Panc1 (cell line): ENCODE measurements at places on chromosomes 4 and X. TPM values are rescaled to one million over a fixed set of nuclear protein-coding genes. Genes with fewer than 3 reads are reported as not detected.

Gene SPIN2B
- total RNA-seq = 8.3 TPM

GRCh38 chr4:6322761-6323566, 53.3 kb downstream of the WFS1 start:
- no peak for DNase-seq

GRCh38 chr4:187972135-187972534, 23.4 kb upstream of the ZFP42 start:
- no peak for DNase-seq

Gene FDCSP
- total RNA-seq = not detected

- DNase-seq = no peak
Measured at GRCh38 chr4:76407440-76408119, 13.4 kb downstream of the CCDC158 start.

DNA sequence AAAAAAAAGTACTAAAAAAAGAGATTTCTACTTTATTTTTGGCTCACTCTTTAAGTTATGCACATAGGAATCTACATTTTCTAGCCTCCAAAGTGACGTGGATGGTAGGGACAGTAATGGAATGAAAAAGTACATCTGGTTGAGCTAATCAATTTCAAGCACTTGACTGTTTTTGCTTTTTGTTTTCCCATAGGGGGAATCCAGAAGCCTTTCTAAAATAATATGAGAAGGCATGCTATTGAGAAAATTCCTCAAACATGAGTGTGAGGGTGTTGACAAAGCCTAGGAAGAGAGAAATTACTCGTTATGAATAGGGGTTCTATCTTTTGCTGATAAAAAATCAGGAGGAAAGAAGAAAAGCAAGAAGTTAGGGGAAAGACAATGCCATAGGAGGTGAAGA, 242.5 kb upstream of the PUDP start:
- DNase-seq = no peak

DNA sequence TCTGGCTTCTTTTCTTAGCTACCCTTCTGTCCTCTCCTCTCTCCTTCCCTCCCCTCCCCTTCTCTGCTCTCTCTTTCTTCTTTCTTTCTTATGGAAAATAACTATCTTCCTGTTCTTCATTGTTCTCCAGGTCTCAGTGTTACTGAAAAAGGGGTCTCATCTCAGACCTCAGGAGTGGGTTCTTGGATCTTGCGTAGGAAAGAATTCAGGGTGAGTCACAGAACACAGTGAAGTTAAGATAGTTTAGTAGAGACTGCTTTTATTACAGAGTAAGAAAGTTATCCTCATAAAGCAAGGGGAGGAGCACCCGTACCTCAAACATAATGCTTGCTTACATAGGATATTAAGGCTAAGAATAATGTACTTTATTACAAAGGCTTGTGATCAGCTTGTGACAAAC, 31.8 kb upstream of the CWH43 start:
- no peak for DNase-seq

Gene TRPC5OS
- not detected for total RNA-seq

Gene COMMD8
- 22.0 TPM for total RNA-seq

GRCh38 chrX:2478546-2479419, 22.0 kb downstream of the DHRSX start:
- no peak for DNase-seq

- DNase-seq = no peak
Measured at GRCh38 chrX:11893933-11894710, 136.1 kb downstream of the MSL3 start.

DNA sequence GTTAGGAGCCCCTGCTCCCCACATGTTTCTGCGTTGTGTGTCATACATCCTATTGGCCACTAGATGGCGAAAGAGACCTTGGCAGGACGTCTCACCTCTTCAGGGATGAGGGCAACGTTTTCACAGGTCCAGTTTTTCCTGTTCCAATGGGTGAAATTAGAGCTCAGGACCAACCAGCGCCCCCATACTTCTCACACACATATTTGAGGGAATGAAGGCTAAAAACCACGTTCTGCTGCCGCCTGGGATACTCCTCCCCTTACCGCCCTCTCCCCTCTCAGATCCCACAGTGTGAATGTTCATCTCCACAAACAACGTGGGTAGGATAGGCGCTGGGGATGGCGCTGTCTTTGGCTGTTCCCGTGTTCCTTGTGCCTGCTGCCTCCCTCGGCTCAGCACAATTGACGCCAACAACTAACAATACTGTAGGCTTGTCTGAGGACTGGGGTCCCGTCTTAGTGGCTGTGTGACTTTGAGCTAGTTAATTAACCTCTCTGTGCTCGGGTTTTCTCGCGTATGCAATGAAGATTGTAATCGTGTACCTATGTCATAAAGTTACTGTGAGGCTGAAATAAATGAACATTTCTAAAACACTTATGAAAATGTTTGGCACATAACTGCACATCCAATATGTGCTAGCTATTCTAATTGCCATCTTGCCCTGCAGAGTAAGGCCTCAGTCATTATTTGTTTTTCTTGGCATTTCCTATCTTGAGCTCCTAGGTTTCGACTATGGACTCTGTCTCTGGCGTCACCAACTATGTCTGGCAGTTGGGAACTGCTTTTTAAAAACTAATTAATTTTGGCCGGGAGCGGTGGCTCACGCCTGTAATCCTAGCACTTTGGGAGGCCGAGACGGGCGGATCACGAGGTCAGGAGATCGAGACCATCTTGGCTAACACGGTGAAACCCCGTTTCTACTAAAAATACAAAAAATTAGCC, 181.3 kb upstream of the STK26 start:
- DNase-seq = no peak

- no peak for DNase-seq
Measured at GRCh38 chrX:51459125-51459524, 37.3 kb downstream of the NUDT11 start.

GRCh38 chr4:83348074-83348473, 13.4 kb upstream of the HPSE start:
- no peak for DNase-seq

DNA sequence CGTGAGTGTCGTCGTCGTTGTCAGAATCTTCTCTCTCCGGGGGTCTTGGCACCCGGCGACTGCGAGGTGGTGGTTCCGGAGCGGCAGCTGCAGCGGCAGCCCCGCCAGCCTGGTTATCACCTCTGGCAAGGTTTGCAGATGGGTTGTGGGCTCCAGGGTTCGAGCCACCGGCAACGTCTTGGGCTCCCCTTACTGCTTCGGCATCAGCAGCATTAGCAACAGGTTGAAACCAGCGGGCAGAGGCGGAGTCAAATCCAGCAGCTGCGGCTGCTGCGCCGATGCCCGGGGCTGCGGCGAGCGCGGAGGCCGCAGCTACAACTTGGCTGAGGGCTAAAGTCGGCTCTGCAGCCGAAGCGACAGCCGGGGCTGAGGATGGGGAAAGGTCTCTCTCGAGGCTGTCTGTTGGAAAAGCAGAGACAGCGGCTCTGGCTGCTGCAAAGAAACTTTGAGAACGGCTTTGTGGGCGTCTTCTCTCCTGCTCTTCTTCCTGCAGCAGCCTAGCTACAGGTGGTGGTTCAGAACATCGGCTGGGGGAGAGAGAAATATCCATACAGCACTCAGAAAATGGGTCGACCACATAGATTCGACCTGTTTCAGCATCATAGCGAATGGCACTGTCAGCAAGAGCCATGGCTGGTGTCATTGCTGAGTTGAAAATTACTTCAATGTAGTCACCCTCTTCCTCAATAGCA, 3.6 kb downstream of the IRS4 start:
- DNase-seq = no peak

Gene HSFX1
- 1.0 TPM for total RNA-seq

- no peak for DNase-seq
Measured at GRCh38 chr4:82421796-82422560, 8.3 kb downstream of the HNRNPDL start.

DNA sequence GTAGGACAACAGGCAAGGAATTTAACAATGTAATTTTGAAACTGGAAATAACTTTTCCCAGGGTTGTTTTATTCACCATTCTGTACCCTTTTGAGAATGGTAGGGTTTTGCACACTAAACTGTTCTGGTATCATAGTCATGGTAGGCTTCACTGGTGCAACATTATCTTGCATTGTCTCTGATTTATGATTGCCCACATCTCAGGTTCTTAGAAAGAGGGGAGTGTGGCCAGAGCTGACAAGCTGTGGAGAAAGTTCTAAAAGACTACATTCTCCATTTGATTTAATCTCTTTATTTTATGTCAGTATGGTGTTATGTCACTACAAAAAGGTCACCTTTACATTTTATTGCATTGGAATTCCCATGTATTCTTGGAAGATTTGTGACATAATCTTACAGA, 447.3 kb downstream of the GRIA2 start:
- DNase-seq = no peak

DNA sequence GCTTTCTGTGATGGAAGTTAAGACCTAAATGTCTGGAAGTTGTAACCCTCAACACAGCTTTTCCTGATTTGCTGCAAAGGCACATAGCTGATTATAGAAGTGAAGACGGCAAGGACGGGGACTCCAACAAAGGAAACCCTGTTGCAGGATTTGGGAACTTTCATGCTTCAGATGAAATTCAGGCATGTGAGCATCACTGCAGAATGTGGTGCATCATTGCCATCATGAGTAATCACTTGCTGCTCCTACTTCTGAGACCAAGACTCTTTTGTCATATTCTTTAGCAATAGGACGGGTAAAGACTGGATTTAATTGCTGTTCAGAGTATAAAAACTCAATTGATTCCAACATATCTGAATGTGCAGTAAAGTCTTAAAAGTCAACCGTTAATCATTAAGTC, 35.8 kb downstream of the YIPF6 start:
- DNase-seq = no peak

GRCh38 chrX:110257889-110258288, 60.0 kb downstream of the AMMECR1 start:
- DNase-seq = no peak

Gene DSPP
- total RNA-seq = not detected

- no peak for DNase-seq
Measured at GRCh38 chr4:25223802-25224375, 9.9 kb upstream of the PI4K2B start.

- DNase-seq = no peak
Measured at GRCh38 chr4:37780444-37781130, 45.9 kb upstream of the PGM2 start.

Gene PLXNA3
- 128 TPM for total RNA-seq

Gene PF4V1
- total RNA-seq = 0.51 TPM
